Effector memory CD4-positive, alpha-beta T cell (primary cell): ENCODE measurements at places on chromosomes 2 and 18.

DNA sequence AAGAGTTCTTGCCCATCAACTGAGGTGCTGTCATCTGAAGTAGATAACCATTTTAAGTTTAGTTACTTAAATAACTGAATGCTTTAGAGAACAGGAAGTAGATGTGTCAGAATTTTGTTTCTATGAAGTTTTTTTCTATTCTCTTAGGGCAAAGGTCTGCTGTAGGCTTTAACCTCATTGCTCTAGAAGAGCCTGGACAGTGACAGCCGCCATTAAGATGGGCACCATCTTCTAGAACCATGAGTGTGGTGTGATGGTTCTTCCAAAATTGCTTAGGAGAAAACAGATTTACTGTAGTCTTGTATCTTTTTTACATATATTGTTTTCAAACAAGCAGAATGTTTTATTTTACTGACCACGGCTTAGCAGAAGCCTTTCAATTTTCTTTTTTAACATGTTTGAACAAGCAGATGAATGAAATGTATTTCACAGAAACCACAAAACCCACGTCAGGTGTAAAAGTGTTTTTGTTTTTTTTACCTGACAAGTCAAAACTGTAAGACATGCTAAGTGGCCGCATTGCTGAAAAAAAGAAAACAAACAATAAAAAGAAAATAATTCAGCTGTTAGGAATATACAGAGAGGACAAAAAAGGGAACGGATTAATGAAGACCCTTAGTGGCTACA, 77.9 kb downstream of the PRELID3A start:
- no peak for DNase-seq

- no peak for DNase-seq
Observed at GRCh38 chr2:73746877-73747208, 9.7 kb upstream of the TPRKB start.

- DNase-seq: no peak
Observed at GRCh38 chr2:100923461-100924060, 78.5 kb upstream of the RPL31 start.

- no peak for DNase-seq
Observed at GRCh38 chr2:74223941-74224770, 25.7 kb downstream of the MTHFD2 start.

DNA sequence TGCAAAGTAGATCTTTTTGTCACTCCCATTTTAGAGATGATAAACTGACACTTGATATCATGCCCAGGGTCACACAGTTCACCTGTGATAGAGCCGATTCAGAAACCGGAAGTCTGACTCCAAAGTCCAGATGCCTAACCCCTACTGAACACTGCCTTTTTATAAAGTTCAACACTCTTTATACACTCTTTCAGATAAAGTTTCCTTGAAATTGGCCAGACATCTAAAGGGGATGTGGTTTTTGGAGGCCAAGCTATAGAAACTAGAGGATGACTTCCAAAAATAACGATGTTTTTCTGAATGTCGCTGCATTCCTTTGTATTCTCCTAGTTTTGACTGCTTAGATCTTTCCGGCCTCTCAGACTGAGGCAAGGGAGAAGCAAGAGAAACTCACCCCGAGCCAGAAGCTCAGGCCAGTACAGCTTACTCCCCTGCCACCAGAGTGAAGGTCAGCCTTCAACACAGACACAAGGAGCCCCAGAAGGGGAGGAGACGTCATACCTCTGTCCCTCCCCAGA, 61.8 kb downstream of the NRP2 start:
- DNase-seq: no peak

- DNase-seq: no peak
Observed at GRCh38 chr18:36658611-36659010, 170.2 kb downstream of the TPGS2 start.

DNA sequence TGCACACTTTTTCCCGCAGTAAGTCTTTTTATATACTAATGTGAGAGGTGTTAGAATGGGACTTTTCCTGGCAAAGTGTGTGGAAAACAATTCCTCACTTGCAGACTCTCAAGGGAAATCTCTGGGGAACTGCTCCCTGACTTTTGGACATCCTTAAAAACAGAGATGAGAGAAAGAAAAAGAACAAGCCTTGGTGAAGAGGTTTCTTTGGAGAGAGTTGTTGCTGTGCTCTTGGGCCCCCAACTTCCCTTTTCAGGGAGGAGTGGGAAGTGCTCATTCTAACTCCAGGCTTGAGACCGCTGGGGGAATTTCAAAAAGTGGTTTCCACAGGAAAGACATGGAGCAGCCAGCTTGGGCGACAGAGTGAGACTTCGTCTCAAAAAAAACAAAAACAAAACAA, 142.6 kb upstream of the SPRED2 start:
- DNase-seq: no peak

DNA sequence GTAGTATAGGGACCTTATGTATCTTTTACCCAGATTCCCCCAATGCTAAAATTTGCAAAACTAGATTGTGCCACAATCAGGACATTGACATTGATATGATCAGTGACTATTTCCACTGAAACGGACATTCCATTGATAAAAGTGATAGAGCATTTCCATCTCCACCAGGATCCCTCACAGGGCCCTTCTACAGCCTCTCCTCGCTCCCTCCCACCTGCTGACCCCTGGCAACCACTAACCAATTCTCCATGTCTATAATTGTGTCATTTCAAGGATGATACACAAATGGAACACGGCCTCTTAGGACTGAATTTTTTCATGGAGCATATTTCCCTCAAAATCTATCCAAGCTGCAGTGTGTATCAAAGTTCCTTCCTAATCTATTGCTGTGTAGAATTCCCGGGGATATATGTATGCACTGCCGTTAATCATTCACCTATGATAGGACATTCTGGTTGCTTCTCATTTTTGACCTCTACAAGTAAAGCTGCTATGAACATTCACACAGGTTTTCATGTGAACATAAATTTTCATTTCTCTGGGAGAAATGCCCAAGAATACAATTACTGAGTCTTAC, 67.3 kb downstream of the UXS1 start:
- DNase-seq: no peak

GRCh38 chr18:46040747-46041104, 31.3 kb downstream of the PSTPIP2 start:
- DNase-seq: no peak

DNA sequence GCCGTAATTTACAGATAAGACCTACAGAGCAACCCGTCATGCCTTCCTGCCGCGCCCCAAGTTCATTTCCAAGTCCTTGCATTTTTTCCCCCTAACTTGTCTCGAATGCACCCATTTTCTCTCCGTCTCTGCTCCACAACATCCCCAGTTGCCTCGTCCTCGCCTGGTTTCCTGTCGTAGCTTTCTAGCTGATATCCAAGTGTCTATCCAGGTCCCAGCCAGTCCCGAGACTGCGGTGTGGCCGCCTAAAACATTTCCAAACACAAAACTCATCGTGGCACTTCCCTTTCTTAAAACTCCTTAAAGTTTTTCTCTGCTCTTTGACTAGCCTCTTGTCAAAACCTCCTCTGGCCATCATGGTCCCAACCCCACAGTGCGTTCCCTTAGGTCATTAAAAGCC, 1.2 kb upstream of the BARD1 start:
- no peak for DNase-seq

DNA sequence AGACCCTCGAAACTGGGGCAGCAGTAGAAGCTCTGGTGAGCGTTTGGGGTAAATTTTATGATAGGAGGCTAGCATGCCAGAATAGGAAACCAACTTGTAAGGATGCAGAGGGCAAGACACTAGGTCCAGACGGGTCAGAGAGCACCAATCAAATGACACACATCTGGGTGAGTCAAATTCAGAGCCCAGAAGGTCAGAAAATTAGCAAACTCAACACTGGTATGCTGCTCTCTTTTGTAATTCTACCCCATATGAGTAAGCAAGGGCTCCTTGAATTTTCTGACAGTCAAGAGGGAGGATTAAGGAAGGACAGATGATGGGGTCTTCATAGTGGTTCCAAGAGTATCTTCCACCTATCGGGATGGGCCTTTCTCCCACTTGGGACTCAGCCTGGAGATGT, 209.8 kb downstream of the BCL2 start:
- DNase-seq: no peak

DNA sequence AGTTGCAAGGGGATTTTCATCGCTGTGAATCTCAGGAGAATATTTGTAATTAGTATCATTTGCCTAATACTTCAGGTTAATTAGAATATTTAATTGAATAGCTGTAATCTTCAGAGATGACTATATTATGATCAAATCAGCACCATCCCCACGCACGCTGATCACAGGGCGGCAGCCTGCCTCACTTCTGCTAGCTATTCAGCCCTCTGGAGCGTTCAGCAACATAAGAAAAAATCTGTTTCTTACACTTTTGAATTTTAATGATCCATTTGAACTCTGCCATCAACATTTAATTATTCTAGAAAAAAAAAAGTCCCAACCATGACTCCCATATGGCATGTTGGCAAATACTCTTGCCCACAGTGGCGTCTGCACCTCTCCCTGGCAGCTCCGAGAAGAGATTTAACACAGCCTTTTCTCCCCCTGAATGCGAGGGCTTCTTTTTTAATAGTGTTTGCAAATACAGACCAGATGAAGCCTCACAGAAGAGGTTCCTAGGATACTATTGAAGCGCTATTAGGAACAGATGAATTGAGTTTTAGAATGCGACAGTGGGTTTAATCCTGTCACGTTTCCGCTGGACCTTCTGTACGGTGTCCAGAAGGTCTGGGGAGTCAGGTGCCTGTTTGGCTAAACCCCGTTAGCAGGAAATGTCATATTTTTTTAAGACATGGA, 731.9 kb upstream of the SALL3 start:
- DNase-seq: no peak

DNA sequence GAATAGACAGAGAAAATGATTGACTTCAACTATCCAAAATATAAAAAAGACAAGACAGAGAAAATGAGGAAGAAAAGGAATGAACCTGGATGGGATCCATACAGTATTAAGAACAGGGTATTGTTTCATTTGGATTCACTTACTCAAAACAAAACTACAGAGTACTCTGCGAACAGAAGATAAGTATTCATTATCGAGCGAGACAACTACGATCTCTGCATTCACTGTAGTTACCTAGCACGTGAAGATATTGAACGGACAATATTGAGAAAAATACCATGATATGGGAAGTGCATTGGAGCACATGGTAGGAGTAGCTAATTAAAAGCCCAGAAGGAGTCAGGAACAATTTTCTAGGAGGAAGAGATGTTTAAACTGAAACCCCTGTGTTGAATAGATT, 1.0 kb upstream of the ORC2 start:
- DNase-seq: no peak
